ENCODE measurements at places on chromosomes 11 and 22.

DNA sequence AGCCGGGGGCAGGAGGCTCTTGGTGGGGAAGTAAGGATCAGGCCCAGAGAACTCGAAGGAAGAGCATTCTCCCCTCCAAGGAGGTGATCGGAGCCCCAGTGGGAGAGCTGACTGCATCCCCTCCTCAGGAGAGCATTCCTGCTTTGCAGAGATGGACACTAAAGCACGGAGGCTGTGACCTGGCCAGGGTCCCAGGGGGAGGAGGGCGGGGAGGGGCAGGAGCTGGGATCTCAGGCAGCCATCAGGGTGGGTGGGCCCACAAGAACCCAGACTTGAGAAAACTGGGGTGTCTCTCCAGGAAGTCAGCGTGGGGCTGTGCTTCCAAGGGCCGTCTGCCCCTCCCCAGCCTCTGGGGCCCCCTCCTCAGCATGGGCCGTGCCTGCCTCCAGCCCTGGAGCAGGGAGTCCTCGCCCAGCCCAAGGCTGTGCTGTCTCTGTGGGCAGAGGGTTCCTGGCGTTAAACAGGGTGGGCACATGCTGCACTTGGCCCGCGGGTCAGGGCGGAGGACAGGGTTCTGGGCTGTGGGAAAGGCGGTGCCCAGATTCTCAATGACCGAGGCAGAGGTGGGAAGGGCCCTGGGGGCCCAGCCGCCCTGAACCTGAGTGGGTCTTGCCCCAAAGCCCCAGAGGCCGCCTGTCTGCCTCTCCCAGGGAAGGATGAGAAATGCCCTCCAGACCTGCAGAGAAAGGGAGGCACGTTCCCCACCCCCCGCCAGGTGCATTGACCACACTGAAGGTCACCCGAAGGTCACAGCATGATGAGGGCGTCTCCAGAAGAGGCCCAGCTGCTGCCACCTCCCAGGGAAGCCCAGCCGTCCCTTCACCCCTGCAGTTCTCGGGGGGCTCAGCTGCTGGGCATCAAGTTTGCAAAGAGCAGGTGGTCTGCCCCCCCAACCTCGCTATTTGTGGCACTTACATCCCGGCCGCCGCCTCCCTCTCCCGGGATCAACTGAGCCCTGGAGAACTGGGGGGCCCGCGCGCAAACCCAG, 643 bp downstream of the CEND1 start:
- DNase-seq, result no peak

- no peak for DNase-seq
These were observed 80.1 kb downstream of the INSC start for GRCh38 chr11:15194671-15195415.

DNA sequence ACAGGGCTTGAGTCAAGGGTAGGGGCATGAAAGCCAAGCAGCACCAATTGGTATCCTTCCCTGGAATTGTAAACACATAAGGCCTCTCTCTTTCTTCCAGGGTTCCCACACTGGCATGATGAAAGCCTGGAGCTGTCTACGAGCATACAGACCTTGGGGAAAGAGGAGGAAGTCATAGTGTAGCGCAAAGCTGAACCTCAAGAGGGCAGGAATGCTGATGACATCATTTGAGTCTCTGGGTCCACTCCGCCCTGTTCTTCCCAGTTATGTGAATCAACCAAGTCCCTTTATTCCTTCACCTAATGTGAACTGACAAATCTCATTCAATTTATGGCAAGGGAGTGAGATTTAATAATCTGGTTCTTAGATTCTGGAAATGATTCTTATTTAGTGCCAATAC, 266.4 kb upstream of the NCAM1 start:
- no peak for DNase-seq

- DNase-seq, result no peak
These were observed 1.5 kb upstream of the KLHDC7B start for GRCh38 chr22:50544078-50544745.

DNA sequence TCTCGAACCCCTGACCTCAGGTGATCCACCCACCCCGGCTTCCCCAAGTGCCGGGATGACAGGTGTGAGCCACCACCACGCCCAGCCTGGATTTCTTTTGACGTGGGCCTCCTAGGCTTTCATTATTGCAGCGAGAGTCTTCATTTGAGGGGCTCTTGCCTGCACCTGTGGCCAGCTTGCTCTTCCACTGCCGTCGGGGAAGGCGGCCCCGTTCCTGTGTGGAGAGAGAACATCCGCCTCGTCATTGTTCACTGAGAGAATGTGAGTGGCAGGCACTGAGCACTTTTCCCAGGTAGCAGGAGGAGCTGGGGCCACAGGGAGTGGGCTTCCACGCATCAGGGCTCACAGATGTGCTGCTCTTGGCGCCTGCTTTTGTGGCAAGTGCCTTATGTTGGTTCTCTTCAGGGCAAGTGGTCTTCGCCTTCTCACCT, 365.0 kb downstream of the TBC1D22A start:
- DNase-seq, result no peak

GRCh38 chr11:59417023-59417422, 9.2 kb downstream of the OR5A2 start:
- DNase-seq, result no peak

DNA sequence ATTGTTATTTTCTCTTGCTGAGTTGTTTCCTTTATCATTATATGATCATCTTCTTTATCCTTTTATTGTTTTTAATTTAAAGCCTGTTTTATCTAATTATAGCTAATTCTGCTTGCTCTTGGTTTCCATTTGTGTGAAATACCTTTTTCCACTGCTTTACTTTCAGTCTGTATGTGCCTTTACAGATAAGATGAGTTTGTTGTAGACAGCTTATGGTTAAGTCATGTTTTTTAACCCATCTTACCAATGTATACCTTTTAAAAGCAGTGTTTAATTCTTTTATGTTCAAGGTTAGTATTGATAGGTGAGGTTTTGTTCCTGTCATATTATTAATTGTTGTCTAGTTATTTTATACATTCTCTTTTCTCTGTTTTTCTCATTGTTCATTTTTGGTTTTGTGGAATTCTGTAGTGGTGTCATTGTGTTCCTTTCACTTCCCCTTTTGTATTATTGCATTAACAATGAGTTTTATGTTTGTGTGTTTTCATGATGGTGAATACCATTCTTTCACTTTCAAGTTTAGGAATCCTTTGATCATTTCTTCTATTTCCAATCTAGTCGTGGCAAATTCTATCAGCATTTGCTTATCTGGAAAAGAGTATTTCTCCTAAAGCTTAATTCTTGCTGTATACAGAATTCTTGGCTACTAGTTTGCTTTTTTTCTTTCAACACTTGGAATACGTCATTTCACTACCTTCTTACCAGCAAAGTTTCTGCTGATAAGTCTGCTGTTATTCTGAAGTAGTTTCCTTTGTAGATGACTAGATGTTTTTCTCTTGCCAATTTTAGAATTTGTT, 21.8 kb downstream of the OR5AN1 start:
- DNase-seq, result no peak

- DNase-seq, result no peak
These were observed 101.2 kb upstream of the HSD17B12 start for GRCh38 chr11:43579171-43579918.

- DNase-seq, result no peak
These were observed 103.5 kb upstream of the OR5AK2 start for GRCh38 chr11:56885177-56885576.

DNA sequence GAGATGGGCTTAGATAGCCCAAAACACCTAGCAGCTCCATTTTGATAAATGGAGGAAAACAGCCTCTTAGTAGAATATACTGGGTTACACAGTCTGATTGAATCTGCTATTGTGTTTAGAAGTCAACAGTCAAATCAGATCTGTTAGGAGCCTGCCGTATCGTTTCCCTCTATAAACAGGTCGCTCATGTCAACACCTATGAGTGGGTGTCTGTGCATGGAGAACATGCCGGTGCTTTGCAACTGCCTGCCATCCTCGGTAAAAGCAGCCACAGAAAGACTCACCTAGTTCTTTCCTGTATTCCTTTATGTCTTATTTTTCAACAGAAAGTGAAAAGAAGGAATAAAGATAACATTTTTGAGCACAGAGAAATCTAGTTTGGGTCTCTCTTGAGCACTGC, 99.4 kb downstream of the ETS1 start:
- no peak for DNase-seq

DNA sequence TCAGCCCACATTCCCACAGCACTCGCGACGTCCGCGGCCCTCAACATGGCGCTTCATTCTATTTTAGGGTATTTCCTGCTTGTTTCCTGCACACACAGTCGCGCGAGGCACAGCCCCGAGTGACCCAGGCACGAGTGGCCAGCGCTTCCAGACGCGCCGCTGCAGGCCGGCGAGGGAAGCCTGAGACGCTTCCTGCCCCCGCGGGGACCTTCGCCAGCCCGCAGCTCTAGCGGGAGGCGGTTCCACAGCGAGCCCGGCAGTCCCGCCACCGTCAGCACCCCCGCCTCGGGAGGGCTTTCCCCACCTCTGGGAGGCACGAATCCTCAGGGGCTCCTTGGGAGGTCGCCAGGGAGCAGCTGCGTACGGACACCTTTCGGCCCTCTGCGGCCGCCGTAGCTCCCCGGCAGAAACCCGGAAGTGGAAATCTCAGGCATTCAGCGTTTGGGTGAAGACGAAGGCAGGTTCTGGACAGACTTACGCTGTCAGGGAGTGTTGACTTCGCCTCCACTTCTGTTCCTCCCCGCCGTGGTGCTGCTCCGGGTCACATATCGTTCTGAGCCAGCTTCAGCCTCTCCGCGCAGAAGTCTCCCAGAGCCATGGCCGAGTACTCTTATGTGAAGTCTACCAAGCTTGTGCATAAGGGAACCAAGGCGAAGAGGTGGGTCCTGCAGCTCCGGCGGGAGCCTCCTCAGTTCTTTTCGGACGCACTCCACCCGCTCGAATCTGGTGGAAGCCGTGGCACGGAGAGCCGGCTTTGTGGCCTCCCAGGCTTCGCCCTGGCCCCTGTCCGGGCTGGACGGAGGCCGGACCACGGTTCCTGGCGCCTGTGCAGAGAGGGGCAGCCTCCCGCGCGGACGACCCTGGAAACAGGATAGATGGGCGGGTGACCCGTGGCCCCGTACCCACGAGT, 2925.9 kb upstream of the OR11H1 start:
- DNase-seq, result no peak

- no peak for DNase-seq
These were observed 53.0 kb upstream of the TIMP3 start for GRCh38 chr22:32748509-32748908.

GRCh38 chr11:133901316-133901715, 55.5 kb downstream of the IGSF9B start:
- DNase-seq, result no peak

DNA sequence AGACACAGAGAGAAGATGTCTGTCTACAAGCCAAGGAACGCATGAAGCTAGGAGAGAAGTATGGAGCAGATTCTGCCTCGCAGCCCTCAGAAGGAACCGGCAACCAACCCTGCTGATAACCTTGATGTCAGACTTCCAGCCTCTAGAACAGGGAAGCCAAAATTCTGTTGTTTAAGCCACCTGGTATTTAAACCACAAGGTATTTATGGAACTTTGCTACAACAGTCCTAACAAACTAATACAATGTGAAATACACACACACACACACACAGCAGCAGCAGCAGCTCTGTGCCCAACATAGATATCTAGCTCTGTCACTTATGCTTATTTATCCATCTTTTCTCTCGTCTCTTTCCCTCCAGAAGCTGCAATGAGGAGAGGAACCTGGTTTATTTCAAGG, 400.0 kb downstream of the ETS1 start:
- no peak for DNase-seq

DNA sequence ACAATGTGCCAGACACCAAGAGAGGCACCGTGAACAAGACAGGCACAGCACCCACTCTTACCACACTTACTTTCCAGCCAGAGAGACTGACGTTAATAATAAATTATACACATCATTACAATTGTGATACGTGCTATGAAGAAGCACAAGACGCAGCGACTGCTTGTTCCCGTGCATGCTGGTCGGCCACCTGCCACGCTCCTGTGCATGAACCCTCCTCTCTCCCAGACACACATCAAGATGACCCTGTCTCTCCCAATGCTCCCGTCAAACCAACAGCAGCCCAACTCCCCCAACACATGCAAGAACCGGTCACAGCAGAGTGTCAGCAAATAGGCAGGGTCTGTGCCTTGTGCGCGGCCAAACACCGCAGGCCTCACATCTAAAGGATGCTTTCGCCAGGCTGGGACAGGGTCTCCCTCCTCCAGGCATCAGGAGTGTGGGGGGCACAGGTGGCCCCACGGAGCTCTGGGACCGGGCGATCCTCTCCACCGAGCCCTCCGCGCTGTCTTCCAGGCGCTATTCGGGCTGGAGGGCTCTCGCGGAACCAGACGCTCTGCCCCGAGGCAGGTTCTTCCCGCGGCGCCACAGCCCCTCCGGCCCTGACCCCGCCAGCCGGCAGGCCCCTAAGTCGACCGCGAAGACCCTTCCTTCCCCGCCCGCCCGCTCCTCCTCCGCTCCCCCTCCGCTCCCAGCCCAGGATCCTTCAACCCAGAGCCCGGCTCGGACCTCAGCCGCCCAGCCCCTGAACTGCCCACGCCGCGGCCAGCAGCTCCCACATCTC, 533 bp downstream of the SERGEF start:
- no peak for DNase-seq

DNA sequence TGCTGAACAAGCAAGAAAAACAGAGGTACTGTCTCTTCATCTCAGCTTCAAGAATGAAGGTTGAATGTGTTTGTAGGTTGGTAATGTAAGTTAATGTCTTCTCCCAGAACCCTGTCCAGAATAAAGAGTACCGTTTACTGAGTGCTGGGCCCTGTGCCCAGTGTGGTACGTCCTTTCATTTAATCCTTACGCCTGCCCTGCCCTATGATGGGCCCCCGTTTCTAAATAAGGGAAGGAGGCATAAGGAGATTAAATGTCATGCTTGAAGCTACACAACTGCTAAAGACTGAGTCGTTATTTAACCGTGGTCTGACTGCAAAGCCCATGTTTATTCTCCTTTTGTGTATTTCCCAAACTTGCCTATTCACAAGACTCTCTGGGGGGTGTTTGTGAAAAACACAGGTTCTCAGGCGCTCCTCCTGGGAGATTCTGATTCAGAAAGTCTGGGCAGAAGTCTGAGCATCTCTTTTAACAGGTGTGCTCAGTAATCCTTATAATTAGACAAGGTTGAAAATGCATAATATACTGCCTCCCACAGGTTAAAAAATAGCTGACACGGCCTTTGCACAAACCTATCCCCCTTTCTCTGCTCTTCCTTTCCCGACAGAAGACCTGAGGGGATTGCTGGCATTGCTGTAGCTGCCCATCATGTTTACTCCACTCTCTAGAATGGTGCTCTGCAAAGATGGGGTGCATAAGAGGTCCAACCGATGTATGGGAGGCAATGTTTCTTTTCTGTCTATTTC, 56.3 kb upstream of the ZBTB44 start:
- no peak for DNase-seq

GRCh38 chr11:27392278-27393114, 29.5 kb upstream of the CCDC34 start:
- DNase-seq, result peak; percentile 59

GRCh38 chr11:134044514-134045284, 24.2 kb upstream of the JAM3 start:
- DNase-seq, result no peak

- DNase-seq, result no peak
These were observed 1.6 kb upstream of the BRSK2 start for GRCh38 chr11:1387961-1388762.

- DNase-seq, result no peak
These were observed 267.6 kb upstream of the DDI1 start for GRCh38 chr11:103768816-103769215.
